ENCODE measurements at places on chromosomes 3 and 15.

- DNase-seq: no peak
Observed at GRCh38 chr3:197525706-197526105, 30.1 kb downstream of the BDH1 start.

DNA sequence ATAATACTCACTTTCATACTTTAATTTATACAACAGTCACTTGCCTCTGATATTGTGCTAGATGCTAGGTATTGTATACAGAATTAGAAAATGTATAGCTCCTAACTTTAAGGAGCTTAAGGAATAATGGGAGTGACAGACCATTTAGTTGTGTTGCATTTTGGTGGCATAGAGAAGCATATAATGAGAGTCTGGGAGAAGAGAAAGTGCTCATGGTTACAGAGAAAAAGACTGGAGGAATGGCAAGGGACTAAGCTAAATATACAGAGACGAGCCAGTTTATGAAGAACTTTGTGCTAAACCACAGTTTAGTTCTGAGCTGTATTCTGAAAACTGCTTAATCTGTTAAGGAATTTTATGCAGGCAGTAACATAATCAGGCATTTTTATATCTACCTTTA is 6.4 kb downstream of the RNF13 start:
- no peak for DNase-seq

DNA sequence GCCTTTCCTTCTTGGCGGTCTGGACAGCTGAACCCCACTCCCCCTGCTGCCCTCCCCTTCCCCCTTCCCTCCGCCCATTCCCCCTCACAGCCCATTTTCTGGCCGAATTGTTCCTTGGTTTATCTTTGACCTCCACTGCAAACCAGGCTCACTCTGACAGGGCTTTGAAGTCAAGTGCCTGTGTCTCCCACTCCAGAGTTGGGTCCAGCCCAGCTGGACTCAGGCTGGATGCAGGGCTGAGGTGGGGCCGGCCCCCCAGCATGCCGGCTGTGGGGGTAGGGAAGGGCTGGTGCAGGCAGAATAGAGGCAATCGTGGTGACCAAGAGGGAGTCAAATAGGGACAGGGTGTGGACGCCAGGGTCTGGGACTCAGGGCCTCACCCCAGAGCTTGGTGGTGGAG is 57.0 kb upstream of the MRPS22 start:
- no peak for DNase-seq

DNA sequence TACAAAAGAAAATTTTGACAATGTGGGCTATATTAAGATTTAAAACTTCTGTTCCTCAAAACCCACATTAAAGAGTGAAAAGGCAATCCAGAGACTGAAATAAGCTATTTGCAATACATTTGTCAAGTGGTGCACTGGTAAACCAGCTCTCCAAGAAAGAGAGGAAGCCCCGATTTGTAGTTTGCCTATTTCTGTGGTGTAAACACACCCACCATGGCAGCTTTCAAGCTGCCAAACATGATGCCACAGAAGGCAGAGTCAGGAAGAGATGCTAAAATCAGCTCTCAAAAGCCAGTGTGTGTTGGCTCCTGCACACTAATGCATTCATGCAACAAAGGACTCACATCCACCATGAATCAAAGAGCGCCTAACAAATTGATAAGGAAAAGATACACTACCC is 17.5 kb downstream of the RFTN1 start:
- DNase-seq: no peak

DNA sequence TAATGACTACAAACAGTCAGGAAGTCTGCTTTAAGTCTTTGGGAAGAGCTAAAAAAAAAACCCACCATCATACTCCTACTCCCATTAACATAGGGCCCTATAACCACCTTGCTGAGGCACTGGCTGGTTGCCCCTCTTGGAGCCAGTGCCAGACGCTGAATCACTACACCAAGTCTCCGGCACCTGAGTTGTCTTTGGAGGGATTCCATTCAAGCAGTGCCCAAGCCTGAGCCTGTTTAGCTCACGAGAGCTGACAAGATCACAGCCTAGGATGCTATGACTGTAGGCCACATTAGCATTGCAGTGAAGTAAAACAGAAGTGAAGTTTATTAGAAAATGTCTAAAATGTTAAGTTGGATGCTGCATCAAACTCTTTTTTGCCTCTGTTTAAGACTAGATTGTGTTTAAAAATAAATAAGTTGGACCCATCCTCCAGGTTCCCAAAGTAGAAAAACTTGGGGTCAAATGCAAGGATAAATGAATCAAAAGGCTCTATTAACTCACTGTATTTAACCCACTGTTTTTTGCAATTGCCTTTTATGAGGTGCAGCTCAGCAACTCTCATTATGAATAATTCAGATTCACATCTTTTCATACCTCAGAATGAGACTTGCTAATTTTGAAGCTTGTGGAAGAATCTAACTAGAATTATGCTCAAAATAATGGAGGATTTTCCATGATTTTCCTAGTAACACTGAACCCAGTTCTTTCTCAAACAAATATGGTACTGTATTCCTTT is 461.9 kb downstream of the FOXP1 start:
- DNase-seq: no peak

- DNase-seq: peak; percentile 18
Observed at GRCh38 chr3:192060160-192060781, 599.3 kb downstream of the PYDC2 start.

GRCh38 chr3:134859341-134859740 is 64.3 kb downstream of the EPHB1 start:
- peak; percentile 16 for DNase-seq

- DNase-seq: no peak
Observed at GRCh38 chr15:38391191-38391590, 62.7 kb upstream of the FAM98B start.

DNA sequence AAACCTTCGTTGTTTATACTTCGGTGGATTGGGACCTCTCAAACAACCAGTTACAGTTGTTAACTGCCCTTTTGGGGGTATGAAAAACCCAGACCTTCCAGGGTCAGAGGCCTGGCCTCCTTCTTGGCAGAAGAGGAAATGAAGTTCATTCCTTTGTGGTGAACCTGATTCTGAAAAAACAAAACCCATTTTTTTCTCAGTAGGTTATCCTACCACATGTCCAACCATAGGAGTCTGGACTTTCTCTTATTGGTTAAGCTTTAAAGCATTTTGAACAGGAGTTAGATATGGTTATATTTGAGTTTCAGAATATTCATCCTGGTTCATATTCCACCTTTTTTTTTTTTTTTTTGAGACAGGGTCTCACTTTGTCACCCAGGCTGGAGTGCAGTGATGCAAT is 7.2 kb upstream of the LACTB start:
- DNase-seq: no peak

DNA sequence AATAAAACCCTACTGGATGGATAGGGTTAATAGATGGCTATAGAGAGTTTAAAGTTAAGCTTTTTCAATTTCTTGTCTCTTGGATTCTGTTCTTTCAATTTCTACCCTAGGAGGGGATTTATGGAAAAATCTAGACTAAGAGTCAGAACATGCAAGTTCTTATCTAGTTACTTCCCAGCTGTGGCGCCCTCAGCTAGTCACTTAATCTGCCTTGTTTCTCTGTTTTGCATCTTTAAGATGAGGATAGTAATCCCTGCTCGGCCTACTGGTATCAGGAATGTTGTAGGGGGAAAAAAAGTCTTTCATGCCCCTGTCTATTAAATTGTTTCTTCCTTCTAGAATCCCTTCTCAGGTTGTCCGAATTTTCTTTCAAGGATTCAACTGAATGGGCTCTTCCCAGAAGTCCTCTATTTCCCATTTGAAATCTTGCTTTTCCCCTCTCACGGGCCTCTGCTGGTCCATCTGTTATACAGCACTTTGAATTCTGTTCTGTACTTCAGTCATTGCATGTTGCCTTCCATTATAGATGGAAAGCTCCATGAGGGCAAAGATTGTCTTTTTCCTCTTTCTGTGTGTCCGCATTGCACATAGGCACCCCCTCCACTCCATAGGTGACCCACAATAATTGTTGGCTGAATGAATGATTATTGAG is 4.4 kb downstream of the KCTD6 start:
- DNase-seq: no peak

- DNase-seq: no peak
Observed at GRCh38 chr3:32632533-32633265, 52.3 kb upstream of the CNOT10 start.

DNA sequence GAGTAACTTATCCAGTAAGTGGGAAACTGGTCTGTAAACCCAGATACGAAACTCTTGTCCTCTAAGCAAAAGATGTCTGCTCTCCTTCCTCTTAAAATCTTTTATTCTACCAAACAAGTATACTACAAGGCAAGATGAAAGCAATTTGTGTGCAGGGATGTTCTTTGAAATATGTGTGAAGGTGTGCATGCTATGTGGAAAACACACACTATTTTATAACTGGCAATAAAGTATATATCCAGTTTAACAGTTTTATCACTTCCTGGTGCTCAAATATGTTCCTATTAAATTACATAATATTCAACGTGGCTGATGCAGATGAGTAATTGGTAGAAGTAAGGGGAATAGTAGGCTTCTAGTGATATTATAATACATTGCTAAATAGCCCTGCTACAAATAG is 566.5 kb downstream of the ROBO2 start:
- DNase-seq: no peak

GRCh38 chr15:25509703-25510102 is 70.9 kb upstream of the UBE3A start:
- no peak for DNase-seq

DNA sequence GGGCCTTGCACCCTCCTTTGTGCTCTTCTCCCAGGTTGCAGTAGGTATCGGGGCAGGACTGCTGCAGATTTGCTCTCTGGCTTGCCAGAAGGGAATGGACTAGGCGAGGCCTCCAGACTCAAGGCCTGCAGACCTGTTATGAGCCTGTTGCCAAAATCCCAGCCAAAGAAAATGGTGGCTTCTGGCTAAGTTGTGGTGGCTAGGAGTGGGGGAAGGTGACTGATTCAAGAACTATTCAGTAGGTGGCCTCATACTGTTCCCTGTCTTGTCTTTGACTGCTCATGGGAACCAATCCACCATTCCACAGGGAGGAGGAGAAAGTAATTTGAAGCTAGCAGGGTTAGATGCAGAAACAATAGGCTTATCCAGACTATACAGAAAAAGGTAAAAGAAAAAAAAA is 380.4 kb upstream of the PROK2 start:
- DNase-seq: no peak

- DNase-seq: no peak
Observed at GRCh38 chr3:31077826-31078225, 183.4 kb upstream of the GADL1 start.

- no peak for DNase-seq
Observed at GRCh38 chr3:115891006-115891636, 267.8 kb downstream of the GAP43 start.

DNA sequence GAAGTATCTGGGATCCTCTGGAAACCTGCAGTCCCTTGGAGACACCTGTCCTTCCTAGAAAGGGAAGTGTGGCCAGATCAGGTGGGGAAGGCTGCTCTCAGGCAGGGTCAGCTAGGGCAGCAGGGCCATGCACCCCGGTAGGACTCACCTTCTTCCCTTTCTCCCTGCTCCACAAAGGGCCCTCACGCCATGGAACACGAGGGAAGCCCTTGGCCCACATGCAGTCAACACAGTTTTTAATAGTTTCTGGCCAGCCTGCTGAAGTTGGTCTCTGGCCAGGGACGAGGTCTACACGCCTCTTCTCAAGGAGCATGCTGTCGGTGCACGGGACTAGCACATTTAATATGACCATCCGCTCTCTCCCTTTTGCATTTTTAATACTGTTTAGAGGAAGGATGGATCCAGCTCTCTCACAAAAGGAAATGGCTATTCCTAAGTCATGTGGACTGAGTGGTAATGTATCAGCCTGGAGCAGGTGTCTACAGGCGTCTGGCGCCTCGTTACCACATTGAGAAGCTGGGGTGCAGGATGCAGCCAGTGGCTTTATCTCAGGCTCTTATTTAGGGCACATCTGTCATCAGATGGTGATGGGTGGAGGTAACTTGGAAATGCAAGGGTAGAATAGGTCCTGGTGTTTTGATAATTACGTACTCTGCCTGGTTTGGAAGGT is 153.9 kb downstream of the KLF13 start:
- no peak for DNase-seq

- no peak for DNase-seq
Observed at GRCh38 chr3:73681610-73682009, 56.9 kb upstream of the PDZRN3 start.

- DNase-seq: no peak
Observed at GRCh38 chr15:32853592-32853991, 135.8 kb downstream of the GREM1 start.

GRCh38 chr3:79081335-79081734 is 686.5 kb downstream of the ROBO1 start:
- no peak for DNase-seq

DNA sequence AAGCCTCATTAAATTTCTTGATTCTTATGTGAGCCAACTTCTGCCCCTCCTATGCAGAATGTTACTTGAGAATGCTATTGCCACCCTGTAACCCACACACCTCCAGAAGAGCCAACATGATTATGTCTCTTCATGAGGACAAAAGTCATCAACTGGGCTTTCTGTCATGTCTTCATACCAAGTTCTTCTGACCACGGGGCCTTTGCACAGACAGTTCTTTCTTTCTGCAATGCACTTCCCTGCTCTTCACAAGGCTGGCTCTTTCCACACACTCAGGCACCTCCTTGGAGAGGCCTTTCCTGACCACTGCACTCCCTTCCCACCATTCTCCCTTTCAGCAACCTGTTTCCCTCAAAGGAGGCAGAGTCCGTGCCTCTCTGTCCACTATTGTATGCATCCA is 107.9 kb upstream of the NR2E3 start:
- DNase-seq: no peak
